Chondrocyte (in vitro differentiated cells): ENCODE measurements at places on chromosomes 2 and 18. TPM values are rescaled to one million over a fixed set of nuclear protein-coding genes. Genes with fewer than 3 reads are reported as not detected.
A peak's percentile ranks its signal among the peaks of the same experiment; 100 is the strongest.

Gene SDC1
- total RNA-seq = 11.4 to 13.2 TPM (median 12.6 TPM) in 3 replicates

Gene TSPYL6
- total RNA-seq = not detected in 3 replicates

Gene DCC
- not detected in 3 replicates for total RNA-seq

Gene KCNIP3
- 3.1 to 6.0 TPM (median 5.9 TPM) in 3 replicates for total RNA-seq

- no peak overlapping the region for H3K27ac ChIP-seq
- DNase-seq = no peak
- no peak overlapping the region for H3K4me3 ChIP-seq
- H3K4me1 ChIP-seq = no peaks in the 10 kb centered on the region
These were observed 136.3 kb downstream of the OLA1 start for GRCh38 chr2:174112073-174112472.

DNA sequence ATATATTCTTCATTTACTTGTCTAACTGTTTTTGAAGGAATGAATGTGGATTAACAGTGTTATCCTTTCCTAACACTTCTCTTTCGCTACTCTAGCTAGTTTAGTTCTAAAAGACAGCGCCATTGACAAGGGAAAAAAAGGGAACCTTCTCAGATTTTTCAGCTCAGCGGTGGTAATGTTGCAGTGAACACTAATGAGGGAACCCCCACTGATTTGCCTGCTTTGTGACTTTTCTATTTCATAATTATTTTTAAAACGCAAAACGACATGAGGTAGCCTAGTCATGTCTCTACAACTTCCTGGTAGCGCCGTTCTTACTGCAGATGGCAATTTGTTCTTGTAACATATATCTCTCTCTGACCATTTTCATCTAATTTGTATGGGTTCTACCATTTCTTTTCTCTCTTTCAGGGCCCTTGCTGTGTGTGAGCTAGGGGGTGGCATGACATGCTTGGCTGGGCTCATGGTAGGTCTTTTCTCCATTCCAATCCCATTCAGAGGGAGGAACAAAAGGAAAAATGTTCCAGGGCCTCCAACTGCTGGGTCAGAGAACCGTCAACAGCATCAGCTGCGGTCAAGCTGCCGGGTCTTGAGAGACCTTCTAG, 235.5 kb upstream of the SIX3 start:
- peaks cover 4% of the 10 kb centered on the region for H3K36me3 ChIP-seq
- no peak for DNase-seq
- H3K4me3 ChIP-seq = no peak overlapping the region
- peaks cover 3% of the 10 kb centered on the region for H3K4me1 ChIP-seq
- no peak overlapping the region for H3K27ac ChIP-seq

GRCh38 chr18:13407484-13407883, 188.9 kb downstream of the LDLRAD4 start:
- peaks cover 2% of the 10 kb centered on the region for H3K4me1 ChIP-seq
- H3K27ac ChIP-seq = no peak overlapping the region
- no peak for DNase-seq
- no peak overlapping the region for H3K4me3 ChIP-seq
- peaks cover 27% of the 10 kb centered on the region for H3K36me3 ChIP-seq

Gene SRSF7
- total RNA-seq = 63.6 to 87.0 TPM (median 67.5 TPM) in 3 replicates

GRCh38 chr2:66443979-66444861, 9.3 kb downstream of the MEIS1 start:
- H3K4me1 ChIP-seq = peaks cover 24% of the 10 kb centered on the region
- peaks cover 14% of the 10 kb centered on the region for H3K36me3 ChIP-seq
- no peak overlapping the region for H3K4me3 ChIP-seq
- H3K27me3 ChIP-seq = peaks cover 35% of the 10 kb centered on the region
- no peak overlapping the region for H3K27ac ChIP-seq

- H3K36me3 ChIP-seq = no peaks in the 10 kb centered on the region
- H3K27ac ChIP-seq = no peak overlapping the region
- peaks cover 5% of the 10 kb centered on the region for H3K27me3 ChIP-seq
These were observed 44.1 kb downstream of the TNFRSF11A start for GRCh38 chr18:62369129-62369644.

GRCh38 chr2:57878866-57879210, 167.8 kb upstream of the VRK2 start:
- no peaks in the 10 kb centered on the region for H3K27me3 ChIP-seq
- no peak overlapping the region for H3K4me3 ChIP-seq
- H3K4me1 ChIP-seq = no peaks in the 10 kb centered on the region
- H3K27ac ChIP-seq = no peak overlapping the region
- no peak for DNase-seq
- no peaks in the 10 kb centered on the region for H3K36me3 ChIP-seq

Gene ZEB2
- total RNA-seq = 55.5 to 104 TPM (median 95.4 TPM) in 3 replicates

- peaks cover 2% of the 10 kb centered on the region for H3K36me3 ChIP-seq
- H3K4me1 ChIP-seq = peaks cover 10% of the 10 kb centered on the region
- no peak overlapping the region for H3K4me3 ChIP-seq
- no peaks in the 10 kb centered on the region for H3K27me3 ChIP-seq
These were observed 196.5 kb downstream of the TWIST2 start for GRCh38 chr2:239044336-239044735.

- no peaks in the 10 kb centered on the region for H3K27me3 ChIP-seq
- peaks cover 19% of the 10 kb centered on the region for H3K4me1 ChIP-seq
- no peak overlapping the region for H3K4me3 ChIP-seq
These were observed 176.1 kb upstream of the KLF7 start for GRCh38 chr2:207341804-207342203.

GRCh38 chr2:236341721-236342120, 77.5 kb upstream of the ASB18 start:
- DNase-seq = no peak
- H3K27me3 ChIP-seq = no peaks in the 10 kb centered on the region
- no peak overlapping the region for H3K4me3 ChIP-seq
- H3K4me1 ChIP-seq = peaks cover 8% of the 10 kb centered on the region
- H3K36me3 ChIP-seq = peaks cover 5% of the 10 kb centered on the region

Gene RFTN2
- total RNA-seq = 11.5 to 28.5 TPM (median 13.6 TPM) in 3 replicates

- no peaks in the 10 kb centered on the region for H3K4me1 ChIP-seq
- no peak overlapping the region for H3K27ac ChIP-seq
- no peaks in the 10 kb centered on the region for H3K36me3 ChIP-seq
- no peak for DNase-seq
- H3K4me3 ChIP-seq = no peak overlapping the region
These were observed 614.0 kb upstream of the CRIM1 start for GRCh38 chr2:35741556-35741955.

- no peaks in the 10 kb centered on the region for H3K27me3 ChIP-seq
- H3K4me1 ChIP-seq = peaks cover 20% of the 10 kb centered on the region
- peak overlapping the region; percentile 73 for H3K4me3 ChIP-seq
- H3K36me3 ChIP-seq = no peaks in the 10 kb centered on the region
- DNase-seq = no peak
- H3K27ac ChIP-seq = no peak overlapping the region
These were observed 3.6 kb upstream of the DLX2 start for GRCh38 chr2:172106108-172106961.

- no peak for DNase-seq
- H3K4me1 ChIP-seq = peaks cover 33% of the 10 kb centered on the region
- H3K27me3 ChIP-seq = no peaks in the 10 kb centered on the region
- H3K36me3 ChIP-seq = peaks cover 6% of the 10 kb centered on the region
These were observed 133.5 kb downstream of the TANC1 start for GRCh38 chr2:159101755-159102489.

Gene ACVR1C
- 0.05 to 0.31 TPM (median 0.17 TPM) in 3 replicates for total RNA-seq

Gene GRB14
- total RNA-seq = 1.1 to 2.4 TPM (median 1.2 TPM) in 3 replicates

Gene CASP10
- 0.05 to 0.15 TPM in 2 of 3 replicates, not detected in the other for total RNA-seq

DNA sequence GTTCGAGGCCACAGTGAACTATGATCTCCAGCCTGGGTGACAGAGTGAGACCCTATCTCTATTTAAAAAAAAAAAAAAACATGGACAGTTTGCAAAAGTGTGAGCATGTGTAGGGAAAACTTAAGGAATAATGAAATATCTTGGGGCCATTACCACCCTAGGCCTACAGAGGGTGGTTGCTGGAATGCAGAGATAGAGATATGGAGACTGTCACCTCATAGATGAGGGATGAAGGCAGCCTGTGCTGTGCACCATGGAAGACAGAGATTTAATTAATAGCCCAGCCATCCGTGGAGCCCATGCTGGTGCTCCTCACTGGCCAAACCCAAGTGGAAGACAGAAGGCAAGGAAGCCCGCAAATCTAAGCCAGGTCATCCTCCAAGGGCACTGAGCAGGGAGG, 16.6 kb upstream of the CEP68 start:
- H3K36me3 ChIP-seq = peaks cover 2% of the 10 kb centered on the region
- no peak for DNase-seq
- H3K27me3 ChIP-seq = no peaks in the 10 kb centered on the region
- no peak overlapping the region for H3K27ac ChIP-seq
- H3K4me1 ChIP-seq = peaks cover 15% of the 10 kb centered on the region
- no peak overlapping the region for H3K4me3 ChIP-seq

DNA sequence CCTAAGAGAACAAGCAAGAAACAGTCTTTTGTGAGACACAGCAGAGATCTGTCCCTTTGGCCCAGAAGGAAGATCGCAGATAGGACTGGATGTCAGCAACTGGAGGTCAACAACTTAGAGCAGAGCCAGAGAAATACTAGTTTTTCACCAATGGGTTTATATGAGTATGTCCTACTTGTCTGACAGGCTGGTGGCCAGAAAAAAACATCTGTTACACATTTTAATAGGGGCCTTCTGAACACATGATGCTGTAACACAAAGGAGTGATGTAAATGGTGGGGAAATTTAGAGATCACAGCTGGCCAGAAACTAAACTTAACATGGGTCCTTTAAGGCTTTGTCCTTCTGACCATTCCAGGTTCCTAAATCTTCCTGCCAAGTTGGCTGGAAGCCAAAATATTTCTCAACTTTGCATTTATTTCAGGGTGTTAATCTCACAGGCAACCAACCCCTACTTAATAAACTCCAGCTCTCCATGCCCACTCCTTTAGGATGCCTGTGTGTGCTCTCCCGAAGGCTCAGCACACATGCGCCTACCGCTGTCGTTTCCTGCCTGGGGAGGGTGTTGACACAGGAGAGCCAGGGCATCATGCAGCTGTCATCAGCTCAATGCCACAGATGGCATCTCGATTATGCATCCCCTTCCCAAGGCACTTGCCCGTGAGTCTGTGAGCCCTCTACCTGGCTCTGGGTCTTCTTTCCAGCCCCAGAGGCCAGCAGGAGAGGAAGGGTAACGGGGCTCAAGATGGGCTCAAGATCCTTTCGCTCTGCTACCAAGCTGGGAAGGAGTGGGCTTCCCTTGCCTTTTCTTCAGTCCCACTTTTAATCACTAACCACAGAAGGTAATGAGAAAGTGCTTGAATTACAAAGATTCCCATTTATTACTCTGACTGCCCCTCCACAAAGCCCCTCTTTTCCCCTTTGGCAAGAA, 252.5 kb downstream of the ETAA1 start:
- no peak for DNase-seq
- peaks cover 30% of the 10 kb centered on the region for H3K4me1 ChIP-seq
- no peak overlapping the region for H3K27ac ChIP-seq
- H3K4me3 ChIP-seq = no peak overlapping the region
- H3K27me3 ChIP-seq = no peaks in the 10 kb centered on the region

DNA sequence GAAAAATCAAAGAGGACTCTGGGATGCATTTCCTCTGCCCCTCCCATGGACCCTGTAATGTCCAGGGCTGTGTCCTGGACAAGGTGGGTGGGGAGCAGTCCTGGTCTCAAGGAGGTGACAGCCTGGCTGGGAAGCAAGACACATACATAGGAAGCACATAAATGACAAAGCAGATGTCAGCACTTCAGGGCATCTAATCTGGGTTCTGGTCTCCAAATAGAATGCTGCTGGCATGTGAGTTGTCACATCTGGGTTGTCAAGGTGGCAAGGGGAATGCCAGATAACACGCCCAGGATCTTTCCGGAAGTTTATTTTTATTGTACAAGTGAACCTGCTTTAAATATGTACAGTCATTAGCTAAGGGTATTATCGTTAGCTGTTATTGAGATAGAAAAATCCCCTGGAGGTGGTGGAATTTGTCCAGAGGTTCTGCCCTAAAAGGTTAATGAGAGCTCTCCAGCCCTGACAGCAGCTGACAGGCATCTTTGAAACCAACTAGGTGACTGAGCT, 5.6 kb downstream of the IL1F10 start:
- H3K27ac ChIP-seq = no peak overlapping the region
- H3K4me3 ChIP-seq = no peak overlapping the region
- no peak for DNase-seq
- H3K4me1 ChIP-seq = no peaks in the 10 kb centered on the region

- H3K27me3 ChIP-seq = peaks cover 69% of the 10 kb centered on the region
- no peak for DNase-seq
- no peak overlapping the region for H3K27ac ChIP-seq
- peaks cover 3% of the 10 kb centered on the region for H3K36me3 ChIP-seq
- peaks cover 5% of the 10 kb centered on the region for H3K4me1 ChIP-seq
These were observed 5.5 kb downstream of the VSNL1 start for GRCh38 chr2:17545680-17546613.

Gene CLEC4F
- not detected in 3 replicates for total RNA-seq

- DNase-seq = no peak
- H3K36me3 ChIP-seq = no peaks in the 10 kb centered on the region
- peaks cover 20% of the 10 kb centered on the region for H3K4me1 ChIP-seq
- H3K27me3 ChIP-seq = no peaks in the 10 kb centered on the region
- no peak overlapping the region for H3K4me3 ChIP-seq
- H3K27ac ChIP-seq = no peak overlapping the region
These were observed 317.2 kb downstream of the TSN start for GRCh38 chr2:122072666-122073065.
